ENCODE measurements at places on chromosomes 3 and 15.

DNA sequence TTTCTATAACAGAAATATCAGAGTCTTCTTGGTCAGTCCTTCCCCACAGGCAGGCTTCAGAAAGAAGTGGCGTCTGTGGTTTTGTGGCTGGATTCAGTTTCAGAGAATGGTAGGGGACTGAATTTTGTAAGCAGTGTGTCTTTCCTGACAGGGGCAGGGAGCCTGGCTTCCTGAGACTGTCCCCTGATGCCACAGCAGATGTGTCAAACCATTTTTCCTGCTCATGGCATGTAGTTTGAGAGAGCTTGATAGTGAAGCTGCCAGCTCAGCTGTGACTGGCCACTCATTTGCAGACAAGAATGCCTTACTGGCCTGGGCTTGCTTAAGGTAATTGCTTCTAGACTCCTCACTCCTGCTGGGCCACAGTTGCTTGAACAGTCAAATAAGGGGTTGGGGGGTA lies 26.4 kb downstream of the LARS2 start:
- no peak for DNase-seq

GRCh38 chr3:32309654-32310242 lies 71.3 kb downstream of the CMTM8 start:
- no peak for DNase-seq

GRCh38 chr3:155386919-155387318 lies 93.4 kb upstream of the STRIT1 start:
- DNase-seq: no peak

DNA sequence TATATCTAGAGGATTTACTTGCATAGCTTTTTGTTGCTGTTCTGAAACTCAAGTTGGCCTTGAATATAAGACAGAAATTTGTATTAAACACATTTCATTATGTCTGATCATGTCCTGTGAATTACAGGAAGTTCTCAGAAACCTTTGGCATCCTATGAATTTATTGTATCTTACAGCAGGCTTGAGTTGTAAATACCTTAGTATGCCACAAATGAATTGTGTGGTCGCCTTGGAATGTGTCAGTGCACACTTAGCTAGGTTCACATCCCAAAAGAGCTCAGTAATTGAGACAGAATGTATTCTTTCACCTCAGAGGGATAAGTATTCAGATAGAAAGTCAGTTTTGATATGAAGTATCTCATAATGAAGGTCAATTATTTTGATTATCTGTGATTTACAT lies 83.4 kb downstream of the NEK11 start:
- peak; percentile 86 for DNase-seq

DNA sequence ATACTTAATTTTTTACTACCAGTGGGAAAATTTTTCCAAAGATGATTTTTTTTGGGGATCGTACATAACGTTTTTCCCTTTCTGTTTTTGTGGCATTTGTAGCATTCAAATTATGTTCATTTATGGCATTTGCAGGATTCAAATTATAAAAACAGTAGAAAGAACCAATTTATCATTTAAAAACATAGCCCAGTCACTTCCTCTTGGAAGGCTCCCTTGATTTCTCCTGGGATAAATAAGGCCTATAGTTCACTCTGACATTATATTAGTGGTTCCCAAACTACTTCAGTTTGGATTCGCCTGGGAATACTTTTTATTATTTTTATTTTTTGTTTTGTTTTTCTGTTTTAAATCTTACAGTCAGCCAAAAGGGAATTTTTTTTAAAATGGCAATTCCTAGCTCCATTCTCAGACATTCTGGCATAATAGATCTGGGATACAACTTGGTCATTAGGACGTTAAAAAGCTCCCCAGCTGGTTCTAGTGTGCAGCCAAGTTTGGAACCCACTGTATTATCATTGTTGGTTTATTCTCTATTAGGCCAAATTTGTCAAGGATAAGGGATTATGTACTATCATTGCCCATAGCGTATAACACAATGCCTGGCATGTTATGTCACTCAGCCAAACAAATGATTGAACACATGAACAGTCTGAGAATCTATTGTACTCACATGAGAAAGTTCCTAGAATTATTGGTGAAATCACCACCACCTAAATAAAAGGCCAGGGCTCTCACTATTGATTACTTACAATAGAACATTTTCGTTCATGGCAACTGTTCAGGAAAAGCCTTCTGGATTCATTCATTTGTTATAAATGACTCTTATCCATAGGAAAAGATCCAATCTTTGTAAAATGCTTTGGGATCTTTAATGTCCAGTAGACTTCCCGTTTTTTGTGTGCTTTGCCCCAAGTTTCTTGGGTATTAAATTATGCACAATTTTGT lies 28.9 kb downstream of the RARB start:
- no peak for DNase-seq

DNA sequence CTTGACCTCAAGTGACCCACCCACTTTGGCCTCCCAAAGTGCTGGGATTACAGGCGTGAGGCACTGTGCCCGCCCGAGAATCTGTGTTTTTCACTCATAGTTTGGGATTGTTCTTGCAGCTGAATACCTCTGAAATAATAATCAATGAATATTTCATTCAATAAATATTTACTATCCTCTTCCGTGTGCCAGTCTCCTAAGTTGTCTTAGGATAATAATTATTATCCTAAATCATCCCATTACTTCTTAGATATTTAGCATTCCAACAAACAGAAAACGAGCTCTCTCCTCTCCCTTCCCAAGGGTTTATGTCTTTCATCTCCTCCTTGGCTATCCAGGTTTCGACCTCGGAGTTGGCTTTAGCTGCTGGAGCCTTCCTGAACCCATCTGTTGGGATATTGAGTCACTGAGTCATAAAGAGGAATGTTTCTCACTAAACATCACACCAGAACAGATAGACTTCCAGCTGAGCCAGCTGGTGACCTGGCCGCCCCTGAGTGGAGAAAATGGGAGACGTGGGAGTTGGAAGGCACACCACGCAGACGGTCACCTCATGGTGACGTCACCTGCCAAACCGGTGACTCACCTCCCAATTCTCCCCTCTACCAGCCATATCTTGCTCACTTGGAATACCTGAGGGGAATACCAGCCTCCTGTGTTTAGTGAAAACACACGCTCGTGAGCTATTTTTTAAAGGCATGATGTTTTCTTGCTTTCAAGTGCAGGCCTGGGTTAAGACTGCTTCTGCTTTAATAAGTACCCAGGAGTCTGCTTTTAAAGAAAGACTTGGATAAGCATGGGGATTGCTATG lies 43.9 kb downstream of the BHLHE40 start:
- peak; percentile 97 for DNase-seq

DNA sequence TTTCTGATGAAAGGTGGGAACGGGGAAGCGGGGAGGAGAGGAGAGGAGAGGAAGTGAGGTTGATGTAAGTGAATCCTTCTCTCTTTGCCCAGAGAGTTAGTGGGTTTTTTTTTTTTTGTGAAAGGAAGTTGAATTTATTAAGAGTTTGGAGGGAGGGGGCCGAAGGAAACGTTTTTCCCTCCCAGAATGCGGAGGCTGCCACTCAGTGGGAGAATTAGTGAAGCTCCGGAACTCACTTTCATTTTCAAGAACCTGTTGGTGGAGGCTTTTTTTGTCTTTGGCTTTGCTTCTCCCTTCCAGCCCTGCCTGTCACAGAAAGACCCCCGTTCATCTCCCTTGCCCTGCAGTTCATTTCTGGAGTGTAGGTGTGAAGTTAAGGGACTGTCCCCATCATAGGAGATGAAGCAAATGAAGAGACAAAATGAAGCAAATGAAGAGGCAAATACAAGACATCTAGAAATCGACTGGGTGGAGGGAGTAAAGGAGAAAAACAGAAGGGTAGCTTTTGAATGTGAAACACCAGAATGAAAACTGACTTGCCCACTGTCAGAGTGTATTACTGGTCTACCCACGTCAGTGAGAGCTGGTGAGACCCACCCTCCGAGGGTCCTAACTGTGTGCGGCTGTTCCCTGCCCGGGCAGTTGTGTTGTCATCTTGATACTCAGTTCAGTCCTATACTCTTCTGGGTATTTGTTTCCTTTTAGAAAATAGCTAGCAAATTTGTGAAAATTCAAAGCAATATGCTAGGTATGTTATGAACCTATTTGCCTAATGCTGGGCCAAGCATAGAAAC lies 91.5 kb downstream of the ITPR1 start:
- DNase-seq: no peak

DNA sequence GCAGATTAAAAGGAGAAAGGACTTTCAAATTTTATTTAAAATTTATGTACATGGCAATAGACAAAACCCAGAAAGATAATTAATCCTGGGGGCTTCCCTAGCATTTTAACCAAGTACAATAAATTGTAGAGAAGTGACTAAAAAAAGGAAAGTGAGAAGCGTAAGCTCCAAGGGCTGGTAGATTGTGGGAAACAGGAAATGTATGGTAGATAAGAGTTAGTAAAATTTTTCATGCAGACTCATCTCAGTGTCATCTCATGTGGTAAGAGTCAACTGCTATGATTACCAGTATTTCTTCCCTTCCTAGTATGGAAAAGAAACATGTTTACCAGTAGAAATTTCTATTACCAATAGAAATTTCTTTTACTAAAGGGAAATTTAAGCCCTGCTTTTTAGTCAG lies 464.3 kb upstream of the AGTR1 start:
- peak; percentile 26 for DNase-seq

DNA sequence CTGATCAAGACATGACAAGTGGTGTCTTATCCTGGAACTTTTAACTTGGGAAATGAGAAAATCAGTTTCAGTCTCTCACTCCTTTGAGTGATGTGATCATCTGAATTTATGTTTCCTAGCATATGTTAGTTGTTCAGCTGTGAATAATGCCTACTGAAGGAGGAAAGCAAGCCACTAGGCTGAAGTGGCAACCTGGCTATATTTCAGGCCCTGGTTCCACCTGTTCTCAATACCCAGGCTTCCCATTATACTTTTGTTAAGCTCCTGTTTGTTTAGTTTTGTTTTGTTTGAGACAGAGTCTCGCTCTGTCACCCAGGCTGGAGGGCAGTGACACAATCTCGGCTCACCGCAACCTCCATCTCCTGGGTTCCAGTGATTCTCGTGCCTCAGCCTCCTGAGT lies 243.8 kb downstream of the ALCAM start:
- no peak for DNase-seq

DNA sequence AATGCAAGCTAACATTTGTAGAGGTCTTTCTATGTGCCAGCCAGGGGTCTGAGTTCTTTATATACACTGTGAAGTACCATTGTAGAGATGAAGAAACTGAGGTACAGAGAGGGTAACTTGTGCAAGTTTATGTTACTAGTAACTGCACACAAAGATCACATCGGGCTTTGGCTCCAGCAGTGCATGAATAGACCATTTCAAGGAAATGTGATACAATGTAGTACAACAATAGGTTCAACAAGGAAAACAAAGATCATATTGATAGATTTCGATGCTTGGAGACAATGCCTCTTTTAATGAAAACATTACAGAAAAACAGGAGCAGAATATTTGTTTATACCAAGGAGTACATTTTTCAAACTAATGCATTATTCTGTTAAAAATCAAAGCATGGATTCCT lies 115.3 kb downstream of the POLR2M start:
- no peak for DNase-seq

GRCh38 chr3:124520970-124521369 lies 209.3 kb upstream of the UMPS start:
- DNase-seq: no peak

DNA sequence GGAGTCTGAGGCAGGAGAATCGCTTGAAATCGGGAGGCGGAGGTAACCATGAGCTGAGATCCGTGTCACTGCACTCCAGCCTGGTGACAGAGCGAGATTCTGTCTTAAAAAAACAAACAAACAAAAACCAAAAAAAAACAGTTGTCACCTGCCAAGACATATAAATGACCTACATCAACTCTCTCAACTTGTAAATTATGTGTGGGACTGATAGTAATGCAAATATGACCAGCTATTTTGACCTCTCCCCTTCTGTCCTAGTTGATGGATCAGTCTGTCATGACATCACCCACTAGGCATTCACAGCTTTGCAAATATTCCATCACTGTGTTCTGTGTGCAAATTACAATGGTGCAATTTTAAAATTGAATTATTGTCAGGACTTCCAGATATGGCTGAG lies 175.4 kb downstream of the EBLN2 start:
- no peak for DNase-seq

DNA sequence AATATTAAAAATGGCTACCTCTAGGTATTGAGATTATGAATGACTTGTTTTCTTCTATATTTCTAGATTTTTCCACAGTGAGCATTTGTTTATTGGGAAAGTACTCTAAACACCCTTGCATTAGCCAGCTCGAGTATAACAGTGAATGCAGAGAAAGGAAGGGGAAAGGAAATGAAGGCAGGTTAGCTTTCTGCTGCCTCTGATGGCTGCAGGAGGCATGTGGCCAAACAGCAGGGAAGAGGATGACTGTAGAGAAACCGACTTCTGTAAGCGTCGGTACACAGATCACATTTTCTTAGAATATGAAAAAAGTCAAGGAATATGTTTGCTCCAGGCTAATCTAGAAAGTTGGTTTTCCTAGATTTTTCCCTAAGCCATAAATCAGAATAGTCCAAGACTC lies 19.8 kb downstream of the GNB5 start:
- no peak for DNase-seq

GRCh38 chr3:159922861-159923312 lies 65.7 kb upstream of the IL12A start:
- DNase-seq: no peak

GRCh38 chr3:61562042-61562720 lies 810 bp downstream of the PTPRG start:
- DNase-seq: peak; percentile 17

DNA sequence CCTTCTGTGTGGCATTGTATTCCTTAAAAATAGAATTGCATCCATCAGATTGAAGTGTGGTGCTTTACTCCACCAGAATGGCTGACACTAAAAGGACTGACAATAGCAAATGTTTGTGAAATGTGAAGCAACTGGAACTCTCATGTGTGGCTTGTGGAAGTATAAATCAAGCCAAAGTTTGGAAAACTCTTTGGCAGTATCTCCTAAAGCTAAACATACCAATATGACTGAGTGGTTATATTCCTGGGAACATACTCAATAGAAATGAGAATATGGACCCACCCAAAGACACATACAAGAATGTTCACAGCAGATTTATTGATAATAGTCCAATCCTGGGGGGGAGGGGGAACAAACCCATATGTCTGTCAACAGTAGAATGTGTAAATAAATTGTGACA lies 87.1 kb downstream of the RARB start:
- peak; percentile 65 for DNase-seq

DNA sequence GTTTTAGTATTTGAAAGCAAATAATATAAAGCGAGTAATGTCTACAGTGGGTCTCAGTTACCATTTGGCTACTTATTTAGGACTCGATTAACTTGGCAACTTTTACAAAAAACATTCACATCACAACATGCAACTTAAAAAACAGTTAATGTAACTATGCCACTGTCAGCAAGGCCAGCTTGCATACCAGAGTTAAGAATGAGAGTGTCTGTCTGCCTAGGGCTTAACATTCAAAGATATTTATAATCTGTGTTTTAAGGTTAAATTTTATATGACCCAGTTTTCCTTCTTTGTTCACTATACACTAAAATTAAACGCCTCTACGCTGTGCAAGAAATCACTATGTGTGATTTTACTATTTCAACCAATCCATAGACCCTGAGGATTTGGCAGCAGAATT lies 5.2 kb upstream of the CDAN1 start:
- no peak for DNase-seq

Data from fibroblast of skin of abdomen (primary cell).